ENCODE measurements at places on chromosomes 5 and 9.

DNA sequence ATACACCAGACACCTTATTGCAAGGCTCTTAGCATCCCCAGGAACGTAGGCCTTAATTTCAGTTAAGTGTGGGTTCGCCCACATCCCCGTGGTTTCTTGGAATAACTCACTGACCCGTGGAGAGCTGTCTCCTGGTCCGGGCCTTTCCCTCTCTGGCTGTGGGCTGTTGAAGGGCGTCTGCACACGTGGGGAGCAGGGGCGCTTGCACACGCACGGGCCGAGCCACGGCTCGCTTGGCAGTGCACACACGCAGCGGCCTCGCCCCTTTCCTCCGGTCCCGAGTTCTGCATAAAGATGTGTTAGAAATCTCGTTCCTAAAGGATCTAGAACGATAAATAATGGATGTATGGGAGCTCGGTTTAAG, 141.9 kb downstream of the PBX3 start:
- no peak for DNase-seq

DNA sequence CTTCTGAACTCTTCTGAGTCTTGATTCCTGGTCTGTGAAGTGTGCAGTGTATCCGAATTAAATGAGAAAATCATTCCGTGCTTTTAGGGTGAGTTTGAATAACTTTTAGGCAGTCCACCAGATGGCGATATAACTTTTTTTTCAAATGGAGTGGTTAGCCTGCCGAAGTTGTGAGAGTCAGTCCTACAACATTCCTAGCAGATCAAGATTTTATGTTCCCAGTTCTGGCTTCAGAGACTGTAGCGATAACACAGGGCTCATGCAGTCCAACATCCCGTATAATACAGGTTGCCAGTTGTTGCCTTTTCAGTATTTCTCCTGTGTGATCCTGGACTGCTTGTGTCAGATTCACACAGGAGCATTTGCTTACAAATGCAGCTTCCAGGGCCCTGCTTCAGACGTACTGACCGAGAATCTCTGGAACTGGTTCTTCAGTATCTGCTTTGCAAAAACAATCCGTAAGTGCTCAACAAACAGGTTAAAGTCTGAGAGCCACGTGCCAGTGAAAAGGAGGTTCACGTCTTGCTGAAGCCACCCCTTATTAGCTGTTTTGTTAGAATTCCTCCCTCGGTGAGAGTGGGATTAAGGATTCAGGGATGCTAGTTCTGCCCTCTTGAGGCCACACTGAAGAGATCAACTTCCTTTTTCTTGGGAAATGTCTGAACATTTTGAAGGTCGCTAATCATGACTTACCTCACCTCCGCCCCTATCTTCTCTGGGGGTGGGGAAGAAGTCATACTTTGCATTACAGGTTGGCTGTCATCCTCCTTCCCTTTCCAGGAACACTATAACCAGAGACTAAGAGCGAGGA, 22.8 kb downstream of the SMIM3 start:
- peak; percentile 74 for DNase-seq

- no peak for DNase-seq
Measured at GRCh38 chr9:278651-279050, 64.0 kb downstream of the DOCK8 start.

GRCh38 chr5:151758141-151758429, 346 bp downstream of the ATOX1 start:
- DNase-seq: no peak

GRCh38 chr9:120378680-120379079, 201.3 kb downstream of the CDK5RAP2 start:
- DNase-seq: no peak

- DNase-seq: no peak
Measured at GRCh38 chr5:149857499-149857898, 87.1 kb downstream of the PDE6A start.

- DNase-seq: peak; percentile 82
Measured at GRCh38 chr9:107484117-107484723, 5.3 kb downstream of the KLF4 start.

- peak; percentile 98 for DNase-seq
Measured at GRCh38 chr9:76818271-76818670, 54.0 kb downstream of the PCA3 start.

- no peak for DNase-seq
Measured at GRCh38 chr9:27168496-27168895, 59.5 kb downstream of the TEK start.

DNA sequence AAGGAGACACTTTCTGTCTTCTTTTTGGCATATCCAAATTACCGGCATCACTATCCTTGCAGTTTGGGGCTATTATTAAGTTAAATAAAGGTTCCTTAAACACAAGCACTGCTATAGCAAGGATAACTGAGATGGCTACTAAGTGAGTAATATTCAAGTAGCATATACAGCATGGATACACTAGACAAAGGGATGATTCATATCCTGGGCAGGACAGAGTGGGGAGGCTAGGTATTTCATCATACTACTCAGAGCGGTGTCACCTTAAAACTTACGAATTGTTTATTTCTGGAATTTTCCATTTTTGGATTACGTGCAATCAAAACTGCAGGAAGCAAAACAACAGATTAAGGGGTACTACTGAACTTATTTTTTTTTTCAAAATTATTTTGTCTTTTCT, 54.1 kb downstream of the FER start:
- peak; percentile 92 for DNase-seq

DNA sequence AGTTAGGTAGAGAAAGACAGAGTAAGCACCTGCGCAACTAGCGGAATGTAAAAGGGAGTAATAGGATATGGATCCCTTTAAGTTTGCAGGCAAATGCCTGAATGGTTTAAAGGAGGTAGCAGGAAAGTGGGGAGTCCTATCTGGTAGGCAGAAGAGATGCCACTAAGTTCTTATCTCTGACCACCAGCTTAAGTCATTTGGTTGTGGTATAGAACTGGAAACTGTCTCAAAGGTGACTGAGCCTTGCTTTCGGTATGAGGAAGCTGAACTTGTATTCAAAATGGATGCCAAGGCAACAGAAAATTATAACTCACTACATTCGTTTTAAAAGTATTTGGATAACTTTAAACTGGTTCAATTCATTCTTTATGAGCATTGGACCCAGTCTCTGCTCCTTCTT, 475.6 kb downstream of the DMRTA1 start:
- DNase-seq: no peak

DNA sequence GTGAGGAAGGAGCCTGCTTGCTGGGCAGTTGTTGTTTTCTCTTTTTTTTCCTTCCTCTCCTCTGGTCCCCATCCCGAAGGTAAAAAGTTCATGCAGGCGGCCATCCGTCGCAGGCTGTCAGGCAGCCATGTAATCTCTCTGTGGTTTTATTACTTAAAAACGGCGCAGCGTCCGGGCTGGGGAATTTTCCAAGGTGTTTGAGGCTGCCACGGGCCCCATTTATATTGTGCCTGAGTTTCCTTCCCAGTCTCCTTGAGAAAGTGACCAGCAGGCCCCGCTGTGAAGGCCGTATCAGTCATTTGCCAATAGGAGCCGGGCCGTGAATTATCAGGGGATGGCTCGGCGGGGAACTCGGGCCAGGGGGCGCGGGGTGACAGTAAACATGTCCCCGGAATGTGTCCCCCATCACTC, 289.7 kb downstream of the PBX3 start:
- DNase-seq: no peak

GRCh38 chr9:90988318-90988717, 186.7 kb downstream of the SYK start:
- peak; percentile 26 for DNase-seq

GRCh38 chr5:100762108-100762507, 141.0 kb downstream of the ST8SIA4 start:
- peak; percentile 56 for DNase-seq

DNA sequence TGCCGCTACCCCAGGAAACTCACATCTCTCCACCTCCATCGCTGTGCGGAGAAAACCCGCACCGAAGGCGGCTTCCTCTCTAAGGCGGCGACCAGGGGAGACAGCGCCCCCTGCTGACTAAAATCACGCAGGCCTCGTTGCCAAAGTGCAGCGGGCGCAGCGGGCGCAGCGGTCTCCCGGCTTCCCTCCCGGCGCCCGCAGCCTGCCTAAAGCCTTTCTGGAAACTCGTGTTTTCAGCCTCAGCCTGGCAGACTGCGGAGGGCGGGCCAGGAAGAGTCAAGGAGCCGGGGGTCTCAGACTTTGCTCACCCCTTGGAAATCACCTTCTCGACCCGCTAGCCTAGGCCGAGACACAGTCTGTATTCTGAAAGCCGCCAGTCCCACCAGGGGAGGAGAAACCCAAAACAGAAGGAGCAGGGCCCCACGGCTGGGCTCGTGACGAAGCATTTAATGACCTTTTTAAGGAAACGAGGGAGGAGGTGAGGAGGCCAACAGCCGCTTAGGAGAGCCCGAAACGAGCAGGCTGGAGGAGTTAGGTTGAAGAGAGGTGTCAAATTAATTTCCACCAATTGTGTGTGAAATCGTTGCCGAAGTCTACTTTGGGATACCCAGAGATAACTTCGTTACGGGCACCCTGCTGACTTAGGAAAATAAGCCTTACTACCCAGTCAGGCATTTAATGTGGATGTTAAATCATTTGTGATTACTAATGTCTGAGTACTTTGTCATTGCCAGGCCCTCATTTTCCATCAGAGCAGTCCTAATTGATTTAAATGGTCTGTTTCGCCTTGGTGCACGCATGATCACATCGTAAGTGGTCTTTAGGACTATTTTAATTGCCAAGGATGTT, 7.3 kb upstream of the FOXB2 start:
- DNase-seq: peak; percentile 48

DNA sequence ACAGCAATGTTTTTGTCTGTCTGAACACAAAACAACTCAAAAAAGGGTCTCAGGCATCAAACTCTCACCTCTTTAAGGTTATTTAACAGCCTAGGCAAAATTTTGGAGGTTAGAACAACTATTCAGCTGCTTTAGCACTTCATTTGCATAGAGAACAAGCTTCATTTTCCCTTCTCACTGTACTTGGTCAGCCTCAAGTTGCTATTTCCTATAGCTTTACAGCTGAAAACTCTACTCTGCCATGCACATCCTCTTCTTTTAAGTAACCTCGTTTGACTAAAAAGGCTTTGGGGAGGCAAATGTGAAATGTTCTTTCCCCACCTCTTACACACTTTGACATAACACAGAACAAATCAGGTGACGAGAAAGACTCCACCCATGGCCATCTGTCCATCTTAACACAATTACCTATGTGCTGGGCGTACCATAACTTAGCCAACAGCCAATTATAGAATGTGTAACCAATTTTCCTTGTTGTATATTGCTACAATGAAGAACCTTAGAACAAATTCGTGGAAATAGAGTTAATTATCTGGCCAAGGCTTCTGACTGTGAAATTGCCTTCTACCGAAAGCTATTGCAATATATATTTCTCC, 195.7 kb downstream of the DCP2 start:
- no peak for DNase-seq

- no peak for DNase-seq
Measured at GRCh38 chr9:136939996-136940525, 4.5 kb downstream of the FBXW5 start.

GRCh38 chr5:154190595-154191304, at the start of gene GALNT10:
TSS of gene GALNT10 (plus strand) at chr5:154190733. CDS start at chr5:154190867, 134 bp downstream.
- DNase-seq: peak; percentile 78

- DNase-seq: no peak
Measured at GRCh38 chr5:14526493-14526892, 55.1 kb upstream of the OTULINL start.

DNA sequence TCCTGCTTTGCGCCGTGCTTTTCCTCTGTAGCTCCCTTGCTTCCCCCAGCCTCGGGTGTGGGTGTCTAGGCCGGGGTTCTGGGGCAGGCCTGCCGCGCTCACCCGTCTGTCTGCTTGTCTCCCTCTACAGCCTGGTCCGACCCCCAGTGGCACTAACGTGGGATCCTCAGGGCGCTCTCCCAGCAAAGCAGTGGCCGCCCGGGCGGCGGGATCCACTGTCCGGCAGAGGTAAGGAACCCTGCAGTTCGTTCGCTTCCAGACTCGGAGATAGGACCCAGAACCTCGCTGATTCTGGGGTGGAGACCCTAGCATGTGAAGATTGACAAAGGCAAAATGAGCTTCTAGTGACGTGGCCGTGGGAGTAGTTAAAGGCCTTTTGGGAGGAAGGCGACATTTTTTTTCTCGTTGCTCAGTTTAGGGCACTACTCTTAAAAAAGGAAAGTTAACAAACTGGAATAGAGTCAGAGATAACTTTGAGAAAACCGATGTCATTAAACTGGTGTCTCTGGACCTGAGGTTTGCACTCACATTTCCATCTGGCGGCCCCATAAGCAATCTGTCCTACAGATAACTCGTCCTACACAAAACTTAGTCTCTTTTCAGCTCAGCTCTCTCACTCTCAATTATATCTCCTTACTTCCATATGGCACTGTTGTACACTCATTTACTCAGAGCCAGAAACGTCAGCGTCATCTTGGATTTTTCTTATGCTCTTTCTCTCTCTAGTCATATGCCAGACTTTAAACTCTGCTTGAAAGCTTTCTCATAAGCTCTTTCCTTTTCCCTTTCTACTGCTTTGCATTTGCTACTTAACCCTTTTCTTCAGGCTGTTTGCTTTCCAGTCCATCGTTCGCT, 561 bp downstream of the SEC61B start:
- DNase-seq: no peak

GRCh38 chr9:81211741-81212140, 477.6 kb downstream of the TLE1 start:
- DNase-seq: no peak

DNA sequence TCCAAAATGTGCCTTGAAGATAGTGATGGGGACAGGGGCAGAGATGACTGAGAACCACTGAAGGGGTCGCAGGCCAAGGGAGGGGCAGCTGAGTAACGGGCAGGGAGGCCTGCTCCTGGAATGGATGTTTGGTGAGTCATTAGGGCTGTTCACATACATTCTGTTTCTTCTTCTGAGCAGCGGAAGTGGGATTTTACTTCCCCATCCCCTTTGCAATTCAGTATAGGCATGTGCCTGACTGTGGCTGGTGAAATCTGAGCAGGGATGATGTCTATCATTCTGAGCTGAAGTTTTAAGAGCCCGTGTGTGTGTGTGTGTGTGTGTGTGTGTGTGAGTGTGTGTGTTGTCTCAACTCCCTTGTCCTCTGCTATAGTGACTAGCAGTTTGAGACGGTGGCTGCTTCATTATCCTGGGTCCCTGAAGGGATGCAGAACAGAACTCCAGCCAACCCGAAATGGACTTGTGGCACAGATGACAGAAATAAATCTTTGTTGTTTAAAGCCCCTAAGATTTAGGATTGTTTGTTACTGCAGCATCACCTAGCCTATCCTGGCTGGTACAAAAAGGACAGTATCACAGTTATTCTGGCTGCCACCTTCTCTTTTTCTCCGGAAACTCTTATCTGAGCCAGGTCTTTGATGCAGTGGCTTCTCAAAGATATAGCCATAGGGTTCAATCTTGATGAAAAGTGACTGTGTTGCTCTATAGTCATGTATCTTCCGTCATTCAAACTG, 29.2 kb upstream of the TGFBI start:
- DNase-seq: peak; percentile 98

DNA sequence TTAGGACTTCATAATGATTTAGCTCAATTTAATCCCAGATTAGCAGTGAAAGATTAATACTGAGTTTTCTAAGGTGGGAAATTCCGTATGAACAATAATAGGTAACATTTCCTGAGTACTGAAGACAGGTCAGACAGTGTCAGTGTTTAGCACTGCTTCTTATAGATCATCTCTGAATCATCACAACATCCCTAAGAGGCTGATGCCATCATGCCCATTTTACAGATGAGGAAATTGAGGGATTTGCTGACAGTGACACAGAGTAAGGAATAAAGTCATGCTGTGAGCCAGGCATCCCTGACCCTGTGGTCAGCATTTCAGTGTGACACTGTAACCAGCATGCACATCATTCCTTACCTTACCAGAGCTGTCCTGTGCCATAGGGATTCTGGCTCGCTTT, 44.5 kb downstream of the DAPK1 start:
- DNase-seq: no peak

All from fibroblast of skin of scalp (primary cell).